Breast epithelium (tissue), 4 donors: ENCODE measurements at places on chromosomes 7 and 10. TPM values are rescaled to one million over a fixed set of nuclear protein-coding genes. Genes with fewer than 3 reads are reported as not detected.

- no peak for DNase-seq
These were observed 140.5 kb downstream of the LRRC4 start for GRCh38 chr7:127890726-127891125.

DNA sequence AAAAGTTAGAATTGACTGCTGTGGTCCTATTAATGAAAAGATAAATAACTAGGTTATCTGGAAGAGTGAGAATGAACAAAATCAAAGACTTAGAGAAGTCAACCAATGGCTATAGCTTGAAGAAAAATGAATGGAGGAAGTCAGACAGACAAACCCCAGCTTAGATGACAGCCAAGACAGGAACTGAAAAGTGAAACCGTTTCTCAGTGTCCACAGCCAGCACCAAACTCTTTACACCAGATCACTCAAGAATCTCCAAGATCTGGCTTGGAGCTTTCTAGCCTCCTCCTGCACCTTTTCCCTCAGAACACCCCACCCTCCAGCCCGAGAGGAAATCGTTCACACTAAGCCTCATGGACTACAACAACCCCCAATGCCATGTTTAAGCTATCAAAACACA lies 167.0 kb downstream of the SFMBT2 start:
- no peak for DNase-seq

The RBP4 gene
- total RNA-seq: 111 TPM

The HTR7 gene
- total RNA-seq: 0.66 TPM

- DNase-seq: no peak
These were observed 78.2 kb upstream of the MKLN1 start for GRCh38 chr7:131249483-131249882.
